Natural killer cell (primary cell): ENCODE measurements at places on chromosomes 12 and 14.
A peak's percentile ranks its signal among the peaks of the same experiment; 100 is the strongest.

DNA sequence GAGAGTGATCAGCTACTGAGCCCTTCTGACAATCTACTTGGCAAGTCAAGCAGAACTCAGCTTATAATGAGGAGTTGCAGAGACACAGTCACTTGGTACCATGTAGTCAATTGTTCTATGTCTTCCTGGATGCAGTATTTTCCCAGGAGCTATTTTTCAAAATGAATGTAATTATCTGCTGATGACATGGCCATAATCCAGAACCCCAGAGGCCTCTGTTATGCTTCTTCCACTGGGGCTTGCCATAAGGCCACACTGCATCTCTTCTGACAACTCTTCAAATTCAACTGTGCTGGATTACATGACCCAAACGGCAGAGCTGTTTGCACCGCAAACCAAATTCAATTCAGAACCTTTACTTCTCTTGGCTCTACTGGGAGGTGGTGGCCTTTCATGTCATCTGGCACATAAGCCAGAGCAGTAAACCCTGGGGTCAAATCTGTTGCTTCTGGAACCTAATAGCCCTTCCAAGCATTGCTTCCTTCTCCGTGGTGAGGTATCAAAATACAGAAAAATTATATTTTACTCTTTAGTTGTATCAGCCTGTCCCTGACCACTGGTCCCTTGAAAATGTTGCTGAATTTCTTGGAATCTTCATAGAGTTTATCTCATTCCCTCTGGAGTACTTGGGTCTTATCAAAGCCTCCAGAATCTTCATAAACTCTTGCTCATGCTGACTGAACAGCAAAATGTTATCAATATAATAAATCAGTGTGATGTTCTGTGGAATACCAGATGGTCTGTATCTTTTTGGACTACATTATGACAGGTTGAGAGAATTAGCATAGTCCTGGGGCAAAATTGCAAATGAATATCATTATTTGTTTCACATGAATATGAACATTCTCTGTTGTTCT, 79.4 kb upstream of the DCN start:
- no peak for DNase-seq

DNA sequence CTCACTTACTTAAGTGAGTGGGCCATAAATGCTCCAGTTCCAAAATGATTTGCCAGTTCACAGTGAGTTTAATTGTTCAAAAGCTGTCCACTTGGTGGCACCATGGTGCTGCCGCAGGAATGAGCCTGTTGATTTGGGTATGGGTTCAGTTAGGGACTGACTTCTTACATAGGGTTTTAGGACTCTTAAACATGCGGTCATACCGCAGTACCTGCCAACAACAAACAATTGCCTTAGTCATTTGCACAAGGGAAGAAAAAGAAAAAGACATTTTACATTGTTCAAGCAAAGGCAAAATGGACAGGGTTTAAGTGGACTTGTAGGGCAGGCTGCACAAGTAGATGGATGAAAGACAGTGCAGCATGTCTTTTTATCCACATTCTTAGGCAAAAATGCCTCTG, 80.0 kb upstream of the DBX2 start:
- DNase-seq, result no peak

DNA sequence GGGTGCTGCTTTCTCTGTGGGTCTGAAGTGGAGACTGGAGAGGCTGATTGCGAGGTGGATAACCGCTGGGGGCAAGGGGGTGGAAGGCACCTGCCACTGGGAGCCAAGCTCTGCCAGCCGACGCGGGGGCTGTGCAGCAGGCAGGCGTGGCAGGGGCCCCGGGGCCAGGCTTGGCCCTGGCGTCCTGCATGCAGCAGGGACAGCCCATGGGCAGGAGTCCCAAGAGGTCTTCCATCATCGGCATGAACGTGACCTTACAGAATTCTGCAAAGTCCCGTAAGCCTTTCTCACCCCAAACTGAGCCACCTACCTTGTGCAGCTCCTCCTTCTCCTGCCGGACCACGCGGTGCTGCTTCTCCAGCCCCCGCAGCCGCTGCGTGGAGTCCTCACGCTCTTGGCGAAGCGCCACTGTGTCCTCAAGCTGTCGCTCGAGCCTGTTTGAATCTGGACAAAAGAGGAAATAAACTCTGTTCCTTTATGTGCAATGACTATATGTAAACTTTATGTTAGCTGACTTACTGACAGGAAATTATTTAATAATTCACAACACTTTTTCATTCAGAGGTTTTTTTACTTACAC, 51.3 kb downstream of the AMN start:
- DNase-seq, result no peak

GRCh38 chr12:100229036-100229635, 28.5 kb downstream of the ACTR6 start:
- DNase-seq, result no peak

GRCh38 chr14:52878469-52878868, 72.4 kb downstream of the FERMT2 start:
- DNase-seq, result no peak

DNA sequence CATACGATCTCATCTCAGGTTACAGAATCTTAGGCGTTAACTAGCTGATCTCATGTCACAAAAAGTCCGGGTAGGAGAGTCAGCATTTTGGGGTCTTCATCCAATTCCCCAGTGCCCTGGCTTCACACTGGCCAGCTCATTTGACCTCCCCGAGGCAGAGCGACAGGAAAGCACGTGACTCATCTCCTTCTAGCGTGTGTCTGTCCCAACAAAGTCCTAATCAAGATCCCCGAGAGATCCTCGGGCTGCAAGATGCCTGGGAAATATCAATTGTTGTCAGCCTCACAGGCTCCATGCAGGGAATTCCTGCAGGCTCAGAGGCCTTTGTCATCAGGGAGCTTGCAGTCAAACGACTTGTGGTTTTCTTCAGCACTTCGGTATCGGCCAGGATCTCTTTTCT, 57.5 kb downstream of the ZNF664 start:
- no peak for DNase-seq

DNA sequence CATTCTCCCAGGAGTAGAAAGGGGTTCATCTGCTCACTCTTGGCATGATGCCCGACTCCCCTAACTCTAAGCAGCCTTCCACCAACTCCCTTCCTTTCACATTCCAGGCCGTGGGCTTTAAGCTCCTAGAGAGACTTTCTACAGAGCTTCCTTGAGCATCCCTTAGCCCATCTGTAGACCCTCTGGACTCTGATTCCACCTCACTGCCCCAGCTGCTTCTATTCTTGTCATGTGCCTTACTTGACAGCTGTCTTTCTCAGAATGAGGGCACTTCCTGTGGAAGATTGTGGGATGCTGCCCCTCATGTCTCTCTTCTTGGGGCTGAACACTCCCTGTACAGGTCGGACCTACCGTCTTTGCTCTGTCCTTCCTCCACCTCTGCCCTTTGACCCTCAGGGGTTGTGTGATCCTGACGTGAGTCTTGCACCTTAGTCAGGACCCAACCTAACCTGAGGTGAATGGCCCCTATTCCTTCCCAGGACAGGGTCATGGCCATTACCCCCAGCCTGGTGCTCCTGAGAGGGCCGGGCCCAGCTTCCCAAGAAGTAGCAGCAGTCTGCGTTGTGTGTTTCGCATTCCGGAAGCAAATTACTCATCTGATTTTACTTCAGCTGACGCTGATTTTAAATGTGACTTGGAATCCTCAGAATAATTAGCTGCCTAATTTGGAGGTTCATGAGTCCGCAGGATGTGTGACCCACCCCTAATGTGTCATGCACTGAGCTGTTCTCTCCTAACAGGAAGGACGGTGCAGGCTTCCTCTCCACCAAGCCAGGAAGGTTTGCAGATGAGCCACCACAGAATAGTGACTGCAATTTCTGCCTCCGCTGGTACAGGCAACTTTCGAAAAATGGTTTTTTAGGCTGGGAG, 2.7 kb upstream of the GALNT6 start:
- peak; percentile 75 for DNase-seq

- no peak for DNase-seq
Observed at GRCh38 chr12:117878605-117879004, 90.2 kb downstream of the KSR2 start.

- DNase-seq, result no peak
Observed at GRCh38 chr12:32516230-32516629, 116.9 kb downstream of the FGD4 start.

DNA sequence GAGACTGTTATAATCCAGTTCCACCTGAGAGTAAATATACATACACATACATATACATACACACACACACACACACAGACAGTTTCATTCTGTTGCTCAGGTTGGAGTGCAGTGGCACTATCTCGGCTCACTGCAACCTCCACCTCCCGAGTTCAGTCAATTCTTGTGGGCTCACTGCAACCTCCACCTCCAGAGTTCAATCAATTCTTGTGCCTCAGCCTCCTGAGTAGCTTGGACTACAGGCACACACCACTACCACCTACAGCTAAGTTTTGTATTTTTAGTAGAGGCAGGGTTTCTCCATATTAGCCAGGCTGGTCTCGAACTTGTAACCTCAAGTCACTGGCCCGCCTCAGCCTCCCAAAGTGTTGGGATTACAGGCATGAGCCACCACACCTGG, 8.9 kb upstream of the PHLDA1 start:
- no peak for DNase-seq

DNA sequence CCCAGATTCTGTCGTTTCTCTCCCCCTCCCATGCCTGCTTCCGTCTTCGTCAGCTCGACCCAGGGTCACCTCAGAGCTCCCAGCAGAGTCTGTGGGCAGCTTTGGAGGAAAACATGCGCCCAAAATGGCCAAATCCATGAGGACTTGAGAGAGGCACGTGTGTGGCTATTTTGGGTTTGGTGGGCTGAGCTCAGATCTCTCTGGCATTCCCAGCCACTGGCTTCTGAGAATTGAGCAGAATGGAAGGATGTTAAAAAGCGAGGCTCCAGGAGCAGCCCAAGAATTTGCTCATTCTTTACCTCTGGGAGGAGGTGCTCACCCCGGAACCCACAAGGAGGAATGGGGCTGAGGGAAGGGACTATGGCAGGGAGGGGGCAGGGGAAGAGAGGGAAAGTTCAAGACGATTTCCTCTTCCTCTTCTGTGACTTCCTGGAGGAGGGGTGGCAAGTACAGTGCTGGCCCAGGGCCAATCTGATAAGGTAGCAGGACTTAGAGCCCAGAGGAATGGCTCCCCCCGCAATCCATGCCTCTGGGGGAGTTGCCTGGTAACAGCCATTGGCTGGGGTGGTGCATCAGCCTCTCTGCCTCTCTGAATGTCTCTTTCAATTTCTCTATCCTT, 20.1 kb downstream of the TSPAN9 start:
- DNase-seq, result no peak

DNA sequence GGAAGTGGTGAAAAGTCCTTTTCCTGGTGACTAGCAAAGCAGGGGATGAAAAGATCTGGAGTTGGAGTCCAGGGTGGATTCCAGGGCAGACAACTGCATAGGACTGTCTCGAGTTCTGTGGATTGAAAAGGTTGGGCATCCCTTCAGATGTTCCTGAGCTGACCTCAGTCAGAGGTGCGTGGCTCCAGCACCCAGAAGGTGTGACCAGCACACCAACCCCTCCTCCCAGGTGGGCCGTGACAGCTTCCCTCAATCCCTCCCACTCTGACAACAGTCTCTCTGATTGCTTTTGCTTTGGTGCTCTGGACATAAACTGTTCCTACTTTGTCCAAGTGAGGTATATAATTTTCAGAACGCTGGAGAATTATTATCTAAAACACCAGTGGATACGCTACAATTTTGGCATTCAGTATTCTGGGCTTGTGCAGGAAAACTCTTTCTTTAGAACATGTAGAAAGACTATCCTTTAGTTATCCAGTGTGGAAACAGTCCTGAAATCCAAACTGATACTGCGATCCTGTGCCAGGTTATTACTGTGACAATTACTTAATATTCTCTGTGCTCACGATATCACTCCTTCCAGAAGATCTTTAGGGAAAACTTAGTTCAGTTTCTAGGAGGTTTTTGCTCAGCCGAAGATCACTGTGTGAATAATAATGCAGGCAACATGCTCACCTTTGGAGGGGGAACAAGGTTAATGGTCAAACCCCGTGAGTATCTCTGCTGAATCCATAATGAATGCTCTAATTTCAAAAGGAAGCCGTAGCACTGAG, 87.9 kb downstream of the DAD1 start:
- DNase-seq, result peak; percentile 44

- no peak for DNase-seq
Observed at GRCh38 chr12:107344035-107344808, 250.9 kb upstream of the CRY1 start.

GRCh38 chr14:70934084-70934483, 26.8 kb downstream of the PCNX1 start:
- DNase-seq, result no peak

DNA sequence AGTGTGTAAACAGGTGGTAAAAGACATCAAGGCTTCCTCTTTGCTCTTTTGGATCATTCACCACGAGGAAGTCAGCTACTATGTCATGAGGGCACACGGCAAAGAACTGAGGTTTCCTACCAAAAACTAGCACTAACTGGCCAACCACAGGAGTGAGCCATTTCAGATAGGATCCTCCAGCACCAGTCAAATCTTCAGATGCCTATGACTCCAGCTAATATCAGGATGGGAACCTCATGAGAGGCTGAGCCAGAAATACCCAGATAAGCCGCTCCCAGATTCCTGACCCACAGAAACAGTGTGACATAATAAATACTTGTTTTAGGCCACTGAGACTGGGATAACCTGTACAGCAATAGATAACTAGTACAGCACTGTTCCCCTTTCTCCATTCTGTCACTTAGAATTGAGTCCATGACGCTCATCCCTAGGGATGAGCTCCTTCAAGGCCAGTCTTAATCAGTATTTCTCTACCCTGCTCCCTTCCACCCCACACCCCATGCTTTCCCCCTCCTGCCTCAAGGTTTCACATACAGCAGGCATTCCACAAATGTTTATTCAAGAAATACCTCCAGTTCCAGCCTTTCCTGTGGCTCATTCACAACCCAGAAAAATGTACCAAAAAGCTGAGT, 68.4 kb downstream of the PPM1H start:
- no peak for DNase-seq

GRCh38 chr12:106348411-106348810, 9.1 kb upstream of the POLR3B start:
- no peak for DNase-seq
